ENCODE measurements at places on chromosomes 16 and 17.

DNA sequence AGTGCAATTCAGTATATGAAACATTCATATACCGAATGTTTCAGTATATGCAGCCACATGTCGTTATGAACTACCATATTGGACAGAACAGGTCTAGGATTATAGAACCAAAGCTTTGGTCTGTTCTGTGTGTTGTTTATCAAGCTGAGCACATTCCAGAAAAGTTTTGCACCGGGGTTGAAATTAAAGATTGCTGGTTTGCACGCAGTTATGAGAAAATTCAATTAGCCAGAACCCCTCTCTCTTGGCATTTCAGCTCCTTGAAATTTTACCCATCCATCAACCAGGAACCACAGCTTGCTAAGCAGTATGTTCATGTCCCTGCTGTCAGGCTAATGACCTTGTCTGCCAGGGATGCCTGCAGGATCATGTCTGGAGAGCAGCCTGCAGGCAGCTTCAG lies 9.5 kb downstream of the KRT32 start:
- DNase-seq: no peak

DNA sequence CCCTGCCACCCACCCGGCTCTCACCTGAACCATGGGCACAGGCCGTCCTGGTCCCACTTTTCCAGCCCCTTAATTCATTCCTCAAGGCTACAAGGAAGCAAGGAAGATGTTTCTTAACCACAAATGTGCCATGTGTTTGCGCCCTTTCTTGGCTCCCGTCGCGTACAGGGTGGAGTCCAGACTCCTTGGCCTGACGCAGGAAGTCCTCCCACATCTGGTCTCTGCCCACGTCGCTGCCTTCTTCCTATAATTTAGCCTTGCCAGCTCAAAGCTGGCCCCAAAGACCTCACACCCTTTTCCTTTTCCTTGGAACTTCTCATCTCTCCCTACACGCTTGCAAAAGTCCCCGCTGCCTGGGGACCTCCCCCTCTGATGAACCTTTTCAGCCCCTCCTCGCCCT lies 38.8 kb upstream of the BHLHA9 start:
- DNase-seq: no peak

- no peak for DNase-seq
Observed at GRCh38 chr16:26731729-26732128, 335.0 kb upstream of the C16orf82 start.

DNA sequence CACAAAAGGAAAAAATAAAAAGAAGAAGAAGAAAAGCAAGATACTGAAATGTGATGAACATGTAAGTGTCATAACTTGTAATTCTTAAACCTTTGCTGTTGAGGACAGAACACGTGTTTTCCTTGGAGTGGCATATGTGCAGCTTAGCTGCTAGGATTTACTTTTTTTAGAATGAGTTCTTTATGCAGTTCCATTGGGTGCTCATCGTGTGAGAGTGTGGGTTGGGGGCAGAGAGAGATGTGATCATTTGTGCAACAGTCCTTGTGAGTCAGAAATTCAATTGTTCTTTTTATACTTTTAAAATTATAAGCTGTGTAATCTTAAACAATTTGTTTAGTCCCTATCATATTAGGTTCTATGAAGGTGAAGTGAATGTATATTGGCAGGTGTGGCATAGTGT lies 5.5 kb upstream of the DHRS11 start:
- no peak for DNase-seq

GRCh38 chr16:72287649-72288048 lies 115.7 kb upstream of the PMFBP1 start:
- no peak for DNase-seq

DNA sequence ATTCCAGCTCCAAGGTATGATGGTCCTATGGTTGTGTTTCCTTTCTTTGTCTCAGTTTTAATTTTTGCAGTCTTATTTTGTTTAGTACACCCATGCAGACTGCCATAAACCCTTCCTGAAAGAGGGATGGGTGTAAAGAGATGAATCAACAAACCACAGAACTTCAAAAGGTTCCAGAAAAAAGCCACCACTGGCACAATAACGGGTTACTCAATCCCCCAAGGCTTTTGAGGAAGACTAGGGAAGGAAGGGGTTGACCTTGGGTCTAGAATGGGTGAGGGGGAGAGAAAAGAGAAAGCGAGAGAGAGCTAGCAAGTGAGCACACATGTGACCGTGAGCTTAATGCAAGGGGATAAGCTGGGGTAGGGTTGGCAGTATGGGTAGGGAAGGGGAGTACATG lies 168.1 kb downstream of the XYLT1 start:
- DNase-seq: no peak

DNA sequence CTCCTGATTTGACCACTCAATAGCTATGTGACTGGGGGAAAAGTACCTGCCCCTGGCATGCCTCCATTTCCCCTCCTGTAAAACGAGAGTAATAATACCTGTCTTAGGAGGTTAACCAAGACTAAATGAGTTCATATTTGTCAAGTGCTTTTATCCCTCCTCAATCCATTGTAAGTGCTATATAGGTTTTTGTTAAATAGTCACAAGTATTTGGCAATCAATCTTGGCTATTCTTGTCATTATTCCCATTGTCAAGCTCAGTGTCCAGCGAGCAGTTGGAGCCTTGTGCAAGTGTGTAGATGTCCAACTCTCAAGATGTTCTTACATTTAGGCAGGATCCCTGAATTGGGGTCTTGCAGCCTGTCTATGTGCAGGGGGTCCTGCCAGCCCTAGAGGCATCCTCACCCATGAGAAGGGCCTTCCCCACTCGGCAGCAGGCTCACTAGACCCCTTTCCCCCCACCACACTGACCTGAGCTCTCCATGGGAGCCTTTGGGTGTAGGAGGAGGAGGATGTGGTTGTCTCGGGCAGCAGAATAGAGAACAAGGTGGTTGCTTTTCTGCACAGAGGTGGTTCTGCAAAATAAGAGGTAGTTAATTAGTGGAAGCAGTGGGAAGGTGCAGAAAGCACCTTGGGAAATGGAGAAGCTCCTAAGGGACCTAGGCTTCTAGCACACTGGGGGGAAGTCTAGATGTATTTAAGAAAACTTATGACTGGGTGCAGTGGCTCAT lies 18.0 kb downstream of the PIK3R6 start:
- no peak for DNase-seq

DNA sequence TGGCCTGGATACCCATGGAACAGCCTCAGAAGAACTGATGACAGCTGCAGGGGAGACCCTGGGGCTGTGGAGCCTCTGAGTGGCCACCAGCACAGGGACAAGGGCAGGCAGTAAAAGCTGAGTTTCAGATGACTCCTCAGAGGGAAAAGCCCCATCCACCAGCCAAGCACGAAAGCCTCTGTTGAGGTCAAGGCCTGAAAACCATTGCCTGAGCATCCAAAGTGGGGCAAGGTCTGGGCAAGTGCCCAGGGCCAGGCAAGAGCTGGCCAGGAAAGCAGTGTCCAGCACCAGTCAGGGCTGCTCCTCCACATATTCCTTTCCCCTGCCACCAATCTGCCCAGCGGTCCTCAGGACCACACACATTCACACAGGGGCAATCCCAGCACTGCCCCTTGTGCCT lies 16.4 kb downstream of the ATP6V0D1 start:
- no peak for DNase-seq

DNA sequence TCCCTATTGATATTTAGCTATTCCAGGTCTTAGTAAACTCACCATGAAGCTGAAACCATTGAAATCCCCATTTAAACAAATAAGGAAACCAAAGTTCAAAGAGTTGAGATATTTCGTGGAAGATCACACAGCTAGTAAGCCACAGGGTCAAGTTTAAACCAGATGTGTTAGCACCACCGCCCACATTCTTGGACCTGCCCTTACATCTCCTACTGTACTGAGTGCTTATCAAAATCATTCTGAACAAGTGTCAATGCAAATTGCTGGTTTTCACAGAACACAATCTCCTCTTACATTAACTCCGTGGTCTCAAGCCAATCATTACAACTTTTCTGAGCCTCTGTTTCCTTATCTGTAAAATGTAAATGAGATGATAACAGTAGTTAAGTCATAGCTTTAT lies 676.2 kb downstream of the CDH11 start:
- DNase-seq: no peak

GRCh38 chr16:22787466-22788192 lies 26.3 kb upstream of the HS3ST2 start:
- DNase-seq: no peak

GRCh38 chr16:11258553-11259492 lies 2.8 kb upstream of the SOCS1 start:
- no peak for DNase-seq

All from stimulated activated CD8-positive, alpha-beta memory T cell treated with anti-CD3 and anti-CD28 coated beads, Interleukin-4, amount 100 ng/mL, for 1 hour (primary cell).